ENCODE measurements at places on chromosomes 5 and 9.

- DNase-seq, result no peak
These were observed 266.5 kb upstream of the VLDLR start for GRCh38 chr9:2354856-2355696.

GRCh38 chr9:97771641-97772040 is 74.5 kb upstream of the XPA start:
- no peak for DNase-seq

DNA sequence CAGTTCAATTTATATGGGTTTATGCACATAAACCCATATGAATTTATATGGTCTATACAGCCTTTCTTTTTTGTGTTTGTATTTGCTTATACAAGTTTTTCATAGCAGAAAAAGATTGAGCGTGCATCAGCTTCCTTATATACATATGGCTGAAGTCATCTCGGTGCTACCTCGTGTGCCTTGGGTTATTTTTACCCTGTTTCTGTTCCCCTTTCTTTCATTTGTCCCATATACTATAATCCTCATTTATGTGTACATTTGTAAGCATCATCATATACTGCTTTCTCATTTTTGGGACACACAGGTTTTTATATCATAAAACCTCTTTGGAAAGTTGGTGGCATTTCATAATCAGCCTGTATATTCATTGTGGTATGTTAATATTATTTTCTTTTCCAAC is 107.8 kb upstream of the ADAMTSL1 start:
- DNase-seq, result no peak

- no peak for DNase-seq
These were observed 136.8 kb downstream of the TLE4 start for GRCh38 chr9:79708541-79708940.

DNA sequence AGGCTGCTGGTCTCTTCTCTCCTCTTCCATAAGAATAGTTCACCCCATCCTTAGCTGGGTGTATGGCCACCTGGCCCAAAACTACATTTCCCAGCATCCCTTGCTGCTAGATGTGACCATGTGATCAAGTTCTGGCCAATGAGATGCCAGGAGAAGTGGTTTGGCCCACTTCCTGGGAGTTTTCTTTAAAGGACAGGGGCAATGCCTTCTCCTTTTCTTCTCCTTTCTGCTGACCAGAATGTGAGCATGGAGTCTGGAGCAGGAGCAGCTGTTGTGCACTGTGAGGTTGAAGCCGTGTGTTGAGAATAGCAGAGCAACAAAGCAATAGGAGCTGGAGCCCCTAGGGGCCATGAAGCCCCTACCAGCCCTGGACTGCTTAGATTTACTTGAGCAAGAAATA is 36.8 kb downstream of the C9orf50 start:
- DNase-seq, result peak; percentile 39

DNA sequence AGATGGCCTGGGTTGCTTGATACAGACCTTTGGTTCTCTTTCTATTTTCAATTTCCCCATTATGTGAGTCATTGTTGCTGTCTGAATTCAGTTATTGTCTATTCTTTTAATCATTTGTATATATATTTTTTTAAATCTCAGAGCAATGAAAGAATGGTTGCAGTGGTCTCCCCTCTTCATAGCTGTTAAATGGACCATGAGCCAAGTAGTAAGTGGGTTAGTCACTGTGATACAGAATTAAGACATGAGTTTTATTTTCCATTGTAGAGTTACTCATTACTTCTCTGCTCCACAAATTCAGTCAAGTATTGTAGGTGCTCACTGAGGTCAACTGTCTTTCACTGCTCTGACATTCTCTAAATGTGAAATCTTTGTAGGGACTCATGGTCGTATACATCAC is 174.6 kb upstream of the GRAMD2B start:
- DNase-seq, result no peak

- DNase-seq, result no peak
These were observed 111.4 kb upstream of the FAM120A start for GRCh38 chr9:93340091-93340490.

GRCh38 chr5:159821461-159821940 is 94.8 kb upstream of the ADRA1B start:
- DNase-seq, result no peak

DNA sequence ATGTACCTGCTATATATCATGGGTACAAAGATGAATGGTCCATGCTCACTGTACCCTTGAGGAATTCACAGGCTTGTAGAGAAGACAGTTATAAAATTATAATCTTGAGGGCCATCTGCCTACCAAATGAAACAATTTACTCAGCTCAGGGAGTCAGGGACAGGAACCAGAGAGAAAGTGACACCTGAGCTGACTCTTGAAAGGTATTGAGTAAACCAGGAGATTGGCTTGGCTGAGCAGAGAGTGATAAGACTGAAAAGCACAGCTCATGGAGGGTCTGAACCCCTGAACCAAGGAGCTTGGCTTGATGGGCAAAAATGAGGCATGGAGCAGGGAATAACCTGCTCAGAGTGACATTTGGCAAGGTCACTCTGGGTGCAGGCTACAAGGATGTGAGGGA is 147.3 kb downstream of the FAM114A2 start:
- DNase-seq, result no peak

DNA sequence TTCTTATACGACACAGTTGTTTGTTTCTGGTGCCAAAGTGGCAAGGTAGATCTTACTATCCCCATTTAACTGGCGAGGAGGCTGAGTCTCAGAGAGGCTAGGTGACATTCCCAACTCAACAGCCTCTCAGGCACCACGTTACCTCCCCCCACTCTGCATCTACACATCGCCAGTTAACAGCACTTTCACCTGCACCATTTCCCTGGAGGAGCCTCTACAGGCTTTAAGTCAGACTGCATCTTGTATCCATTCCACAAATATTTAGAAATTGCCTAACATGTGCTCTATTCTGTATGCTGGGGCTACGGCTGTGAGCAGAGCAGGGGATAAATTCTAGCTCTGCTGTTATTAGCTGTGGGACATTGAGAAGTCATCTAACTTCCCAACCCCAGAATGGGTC is 168.6 kb downstream of the INSYN2B start:
- no peak for DNase-seq

DNA sequence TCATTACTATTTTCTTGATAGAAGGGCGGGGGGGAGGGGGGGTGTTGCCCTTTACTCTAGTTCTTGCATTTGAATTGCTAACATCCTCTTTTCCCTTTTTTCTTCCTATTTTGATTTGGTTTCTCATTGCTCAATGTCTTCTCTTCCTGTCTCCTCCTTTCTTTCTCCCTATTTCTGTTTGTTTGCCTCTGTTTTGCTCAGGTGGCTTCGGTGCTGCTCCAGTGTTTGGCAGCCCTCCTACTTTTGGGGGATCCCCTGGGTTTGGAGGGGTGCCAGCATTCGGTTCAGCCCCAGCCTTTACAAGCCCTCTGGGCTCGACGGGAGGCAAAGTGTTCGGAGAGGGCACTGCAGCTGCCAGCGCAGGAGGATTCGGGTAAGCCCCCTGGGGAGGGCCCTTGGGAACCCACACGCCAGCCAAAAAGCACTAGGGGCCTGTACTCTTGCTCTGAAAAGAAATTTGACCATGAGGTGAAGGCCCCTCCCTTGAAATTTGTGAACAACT is 48.3 kb downstream of the FAM78A start:
- no peak for DNase-seq

- DNase-seq, result no peak
These were observed 353 bp downstream of the ACSL6 start for GRCh38 chr5:132010989-132011621.

GRCh38 chr9:78470741-78471140 is 173.8 kb downstream of the PSAT1 start:
- no peak for DNase-seq

- no peak for DNase-seq
These were observed 9.3 kb downstream of the HMGXB3 start for GRCh38 chr5:150009671-150010387.

- no peak for DNase-seq
These were observed 598.2 kb downstream of the PRELID2 start for GRCh38 chr5:145236983-145237382.

DNA sequence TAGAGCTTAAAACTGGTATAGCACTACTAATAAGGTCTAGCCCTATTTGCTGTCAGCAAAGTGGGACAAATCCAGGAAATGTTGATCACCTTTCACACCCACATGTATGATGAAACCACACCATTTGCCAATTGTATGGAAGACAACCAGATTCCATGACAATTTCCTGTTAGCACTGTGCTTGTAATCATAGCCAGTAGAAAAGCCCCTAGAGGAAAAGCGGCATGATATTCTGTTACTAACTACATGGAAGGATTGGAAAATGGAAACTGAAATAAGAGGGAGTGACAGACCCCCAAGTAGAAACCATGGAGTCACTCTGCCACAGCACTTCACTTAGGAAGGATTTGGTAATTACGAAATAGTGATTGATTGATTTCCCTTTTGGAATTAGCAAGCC is 923 bp downstream of the SPATA6L start:
- no peak for DNase-seq

DNA sequence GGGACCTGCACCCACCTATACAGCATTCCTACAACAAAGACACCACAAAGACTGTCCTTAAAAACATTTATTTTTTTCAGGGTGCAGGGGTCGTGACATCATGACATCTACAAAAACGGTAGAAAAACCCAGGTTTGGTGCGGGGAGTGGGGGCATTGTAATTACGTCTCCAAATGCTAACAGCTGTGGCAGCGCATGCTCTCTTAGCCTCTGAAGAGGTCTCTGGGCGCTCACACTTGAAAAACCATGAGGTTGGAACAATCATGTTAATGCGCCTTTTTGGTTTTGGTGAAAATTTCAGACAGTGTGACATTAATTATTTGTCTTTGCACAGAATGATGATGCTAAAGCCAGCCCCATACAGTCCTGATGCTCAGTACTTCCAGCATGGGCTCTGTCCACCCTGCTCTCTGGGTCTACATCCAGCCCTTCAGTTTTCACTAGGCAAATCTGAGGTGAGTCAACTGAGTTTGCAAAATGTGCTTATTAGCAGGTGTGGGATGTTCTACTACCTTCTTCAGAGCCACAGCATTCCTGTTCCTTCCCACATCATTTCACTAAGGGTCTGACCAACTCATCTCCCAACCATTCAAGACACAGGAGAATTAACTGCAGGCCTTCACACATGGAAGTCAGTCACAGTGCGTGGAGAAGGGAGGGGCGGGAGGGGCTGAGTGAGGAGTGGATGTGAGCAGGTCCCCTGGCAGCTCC is 14.1 kb downstream of the ALDH1B1 start:
- no peak for DNase-seq

GRCh38 chr9:27019589-27019988 is 14.1 kb upstream of the LRRC19 start:
- DNase-seq, result no peak

DNA sequence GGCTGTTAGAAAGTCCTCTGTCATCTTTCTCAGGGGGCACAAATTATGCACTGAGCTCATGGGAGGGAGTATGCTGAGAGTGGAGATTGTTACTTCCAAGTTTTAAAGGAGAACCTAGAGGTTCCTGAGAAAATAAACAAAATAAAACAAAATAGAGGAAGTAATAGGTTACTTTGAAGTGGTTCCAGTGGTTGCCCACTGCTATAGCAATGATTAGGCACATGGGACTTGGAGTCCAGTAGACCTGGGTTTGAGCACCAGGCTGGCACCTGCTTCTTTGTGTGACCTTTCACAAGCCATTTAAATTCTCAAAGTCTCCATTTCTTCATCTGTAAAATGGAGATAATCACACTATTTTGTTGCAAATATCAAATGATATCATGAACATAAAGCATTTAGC is 13.8 kb upstream of the CDC23 start:
- no peak for DNase-seq

- no peak for DNase-seq
These were observed 659 bp upstream of the TUSC1 start for GRCh38 chr9:25678846-25679360.

DNA sequence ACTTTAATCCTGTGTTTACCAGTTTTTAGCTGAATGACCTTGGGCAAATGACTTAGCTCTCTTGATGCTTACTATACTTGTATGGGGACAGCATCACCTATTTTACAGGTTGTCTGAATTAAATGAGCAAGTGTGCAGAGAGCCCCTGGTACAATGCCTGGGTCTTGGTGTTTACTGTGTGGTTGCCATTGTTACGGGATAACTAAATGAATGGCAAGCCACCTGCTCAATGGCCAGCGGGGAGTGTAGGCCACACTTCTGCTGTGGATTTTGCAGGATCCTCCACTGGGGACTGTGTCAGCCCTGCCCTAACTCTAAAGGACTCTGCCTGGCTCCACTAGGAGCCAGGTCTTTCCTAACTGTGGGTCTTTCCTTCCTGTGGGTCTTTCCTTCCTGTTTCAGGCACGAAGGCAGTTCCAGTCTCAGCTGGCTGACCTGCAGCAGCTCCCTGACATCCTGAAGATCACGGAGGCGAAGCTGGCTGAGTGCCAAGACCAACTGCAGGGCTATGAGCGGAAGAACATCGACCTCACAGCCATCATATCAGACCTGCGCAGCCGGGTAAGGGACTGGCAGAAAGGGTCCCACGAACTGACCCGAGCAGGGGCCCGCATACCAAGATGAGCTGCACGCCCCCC is 10.3 kb upstream of the GLE1 start:
- no peak for DNase-seq

DNA sequence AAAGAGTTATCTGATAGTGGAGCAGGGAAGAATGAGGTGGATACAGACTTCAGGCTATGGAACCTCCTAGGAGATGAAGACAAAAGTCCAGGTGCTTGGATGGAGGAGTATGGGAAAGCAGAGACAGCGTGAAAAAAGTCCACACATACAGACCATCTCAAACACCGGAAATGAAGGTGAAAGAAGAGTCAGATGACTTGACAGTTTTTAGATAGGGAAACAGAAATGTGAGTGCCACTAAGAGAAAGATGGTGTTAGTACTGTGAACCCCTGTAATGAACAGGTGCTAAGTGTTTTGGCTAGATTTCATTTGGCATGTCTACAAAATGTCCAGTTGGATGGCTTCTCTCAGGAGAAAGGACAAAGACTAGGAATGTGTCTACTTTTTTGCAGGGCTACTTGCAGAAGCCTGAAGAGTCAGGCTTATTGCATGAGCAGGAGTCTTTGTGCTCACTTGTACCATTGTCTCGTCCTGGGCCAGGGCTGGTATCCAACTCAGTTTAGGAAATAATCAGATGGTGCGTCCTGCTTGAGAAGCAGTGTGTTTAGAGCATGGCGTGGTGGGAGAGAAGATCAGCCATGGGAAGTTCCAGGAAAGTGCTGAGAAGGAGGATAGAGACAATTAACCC is 90.6 kb upstream of the STARD4 start:
- DNase-seq, result no peak

DNA sequence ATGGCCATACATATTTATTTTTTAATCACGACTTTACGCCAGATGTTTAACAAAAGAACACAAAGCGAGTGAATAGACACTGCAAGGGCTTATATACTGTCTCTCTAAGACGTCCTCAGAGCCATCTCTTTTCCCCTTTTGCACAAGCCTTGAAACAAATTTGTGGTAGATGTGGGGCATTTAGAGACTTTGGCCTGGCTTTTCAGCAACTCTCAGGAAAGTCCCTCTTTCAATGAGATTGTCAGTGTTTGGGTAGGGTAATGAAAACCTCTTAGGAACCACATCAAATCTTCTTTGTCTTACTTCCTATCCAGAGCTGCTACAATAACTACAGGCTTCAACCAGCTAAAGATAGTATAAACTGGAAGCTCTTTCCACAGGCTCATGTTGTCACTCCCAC is 380.0 kb downstream of the ANXA1 start:
- no peak for DNase-seq

GRCh38 chr9:128123451-128124080 is 4.0 kb downstream of the PTGES2 start:
- DNase-seq, result no peak

GRCh38 chr9:137590123-137590468 is 216 bp downstream of the ZMYND19 start:
- no peak for DNase-seq
